Central memory CD8-positive, alpha-beta T cell (primary cell): ENCODE measurements at places on chromosomes 13 and 19.
A peak's percentile ranks its signal among the peaks of the same experiment; 100 is the strongest.

DNA sequence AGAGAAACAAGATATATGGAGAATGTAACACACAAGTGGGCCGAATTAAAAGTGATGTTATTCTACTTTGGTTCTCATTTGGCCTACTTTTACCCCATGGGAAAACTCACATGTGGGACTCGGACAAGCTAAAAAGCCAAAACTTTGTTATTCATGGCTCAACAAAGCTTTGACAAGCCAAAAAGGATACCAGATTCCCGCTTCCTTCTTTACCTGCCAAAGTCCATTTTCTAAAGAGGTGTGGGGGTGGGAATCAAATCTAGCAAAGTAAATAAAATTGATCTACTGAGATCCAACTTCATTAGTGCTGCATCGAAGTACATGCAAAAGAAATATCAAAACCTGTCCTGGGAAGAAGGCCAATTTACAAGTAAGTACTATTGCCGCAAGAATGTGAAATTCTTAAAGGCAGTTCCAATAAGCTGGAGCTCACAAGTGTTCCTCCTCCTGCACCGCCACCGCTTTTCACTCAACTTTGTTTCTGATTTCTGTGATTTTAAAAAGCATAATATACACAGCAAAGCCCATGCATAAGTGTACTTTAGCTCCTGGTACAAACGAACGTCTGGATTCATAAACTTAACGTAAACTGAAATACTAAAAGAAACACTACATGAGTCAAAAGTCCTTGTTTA, 1.1 kb downstream of the LNX2 start:
- DNase-seq: no peak

GRCh38 chr13:105207572-105208293, 1327.7 kb downstream of the EFNB2 start:
- no peak for DNase-seq

DNA sequence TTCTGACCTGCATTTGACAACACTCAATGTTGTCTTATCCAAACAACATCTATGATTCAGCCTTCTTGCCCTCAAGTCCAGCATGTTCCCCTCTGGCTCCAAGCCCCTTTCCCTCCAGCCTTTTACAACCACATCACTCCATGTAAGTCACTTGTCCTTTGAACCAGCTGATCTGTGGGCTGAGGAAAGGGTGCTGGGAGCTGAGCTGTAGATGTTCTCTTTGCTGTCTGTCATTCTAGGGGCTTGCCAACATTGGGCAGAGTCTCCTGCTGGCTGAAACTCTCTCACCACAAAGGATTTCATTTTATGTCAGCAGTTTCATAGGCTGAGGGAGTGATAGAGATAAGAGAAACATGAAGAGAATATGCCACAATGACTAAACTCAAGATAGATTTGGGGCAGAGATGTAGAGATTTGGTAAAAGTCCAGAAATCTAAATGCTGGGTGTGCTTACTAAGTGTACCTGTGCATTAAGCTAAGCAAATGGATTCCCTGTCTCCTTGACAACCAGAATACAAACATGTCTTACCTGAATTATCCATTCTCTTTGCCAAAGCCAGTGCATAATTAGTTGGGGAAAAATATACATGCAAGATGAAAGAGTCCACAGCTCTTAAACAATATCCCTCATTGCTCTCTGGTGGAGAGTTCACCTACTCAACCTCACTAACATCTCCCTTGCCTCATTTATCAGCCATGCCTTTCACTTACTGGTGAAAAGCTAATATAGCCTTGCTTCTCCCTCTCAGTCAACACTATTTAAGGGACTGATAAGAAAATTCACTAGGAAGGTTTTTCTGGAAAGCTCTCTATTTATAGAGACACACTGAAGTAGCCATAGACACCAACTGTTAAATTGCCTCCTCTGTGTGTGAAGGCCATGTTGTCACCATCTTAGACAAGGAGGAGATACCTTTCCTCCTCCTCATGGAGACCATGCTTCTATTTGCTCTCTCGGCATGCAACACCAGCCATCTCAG, 175.5 kb upstream of the SERP2 start:
- no peak for DNase-seq

- DNase-seq: no peak
These were observed 3.9 kb upstream of the SSBP4 start for GRCh38 chr19:18415178-18415867.

DNA sequence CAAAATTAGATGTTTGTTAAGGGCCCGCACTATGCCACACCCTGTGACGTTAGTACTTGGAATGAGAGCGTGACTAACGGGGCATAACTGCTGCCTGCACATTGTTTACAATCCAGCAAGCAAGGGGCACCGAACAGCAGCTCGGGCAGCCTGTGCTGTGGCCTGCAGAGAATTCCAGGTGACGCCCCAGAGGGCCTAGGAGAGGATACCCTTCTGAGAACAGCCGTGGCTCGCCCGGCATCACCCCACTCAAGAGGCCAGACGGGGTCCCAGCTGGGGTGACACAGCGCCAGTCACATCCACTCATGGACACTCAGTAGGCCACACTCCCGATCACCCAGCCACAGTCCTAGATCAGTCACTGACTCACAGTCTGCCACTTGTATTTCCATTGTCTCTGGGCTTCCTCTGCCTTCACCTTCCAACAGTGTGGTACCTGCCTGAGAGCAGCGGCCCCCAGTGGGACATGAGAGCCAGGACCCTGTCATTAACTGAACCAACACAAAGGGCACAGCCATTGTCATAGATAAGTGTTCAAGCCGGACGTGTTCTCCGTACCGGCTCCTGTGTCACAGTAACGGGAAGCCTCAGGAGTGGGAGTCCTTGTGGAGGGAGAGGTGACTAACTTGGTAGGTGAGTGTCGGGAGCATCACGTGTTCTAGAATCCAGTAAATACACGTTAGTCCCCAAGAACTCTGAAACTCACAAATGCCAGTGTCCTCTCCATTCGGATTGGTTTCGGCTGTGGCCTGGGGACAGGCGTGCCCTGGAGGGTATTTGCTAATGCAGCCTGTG, 7.5 kb downstream of the ZNF331 start:
- no peak for DNase-seq

DNA sequence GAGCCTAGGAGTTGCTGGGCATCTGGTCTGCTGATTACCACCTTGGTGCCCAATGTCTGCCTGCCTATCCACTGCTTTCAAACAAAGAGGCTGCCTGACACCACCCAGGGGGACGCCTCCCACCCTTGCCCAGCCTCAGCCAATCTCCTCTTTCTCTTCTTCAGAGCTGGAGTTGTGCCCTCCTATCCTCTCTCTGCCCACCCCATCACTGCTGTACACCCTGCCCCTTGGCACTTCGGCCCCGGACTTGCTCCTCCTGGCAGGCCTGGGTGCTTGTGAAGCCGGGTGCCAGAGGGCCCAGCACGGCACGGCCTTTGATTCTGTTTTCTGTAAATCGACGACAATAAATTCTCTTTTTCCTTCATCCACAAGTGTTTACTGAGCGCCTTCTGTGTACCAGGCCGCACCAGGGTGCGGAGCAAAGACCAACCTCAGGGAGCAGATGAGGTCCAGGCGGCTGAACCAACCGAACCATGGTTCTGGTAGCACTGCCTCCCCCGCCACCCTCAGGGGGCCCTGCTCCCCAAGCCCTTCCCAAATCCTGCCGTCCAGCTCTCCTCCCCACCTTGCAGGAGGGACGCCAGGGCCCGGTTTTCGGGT, 5.0 kb downstream of the RNF225 start:
- no peak for DNase-seq

DNA sequence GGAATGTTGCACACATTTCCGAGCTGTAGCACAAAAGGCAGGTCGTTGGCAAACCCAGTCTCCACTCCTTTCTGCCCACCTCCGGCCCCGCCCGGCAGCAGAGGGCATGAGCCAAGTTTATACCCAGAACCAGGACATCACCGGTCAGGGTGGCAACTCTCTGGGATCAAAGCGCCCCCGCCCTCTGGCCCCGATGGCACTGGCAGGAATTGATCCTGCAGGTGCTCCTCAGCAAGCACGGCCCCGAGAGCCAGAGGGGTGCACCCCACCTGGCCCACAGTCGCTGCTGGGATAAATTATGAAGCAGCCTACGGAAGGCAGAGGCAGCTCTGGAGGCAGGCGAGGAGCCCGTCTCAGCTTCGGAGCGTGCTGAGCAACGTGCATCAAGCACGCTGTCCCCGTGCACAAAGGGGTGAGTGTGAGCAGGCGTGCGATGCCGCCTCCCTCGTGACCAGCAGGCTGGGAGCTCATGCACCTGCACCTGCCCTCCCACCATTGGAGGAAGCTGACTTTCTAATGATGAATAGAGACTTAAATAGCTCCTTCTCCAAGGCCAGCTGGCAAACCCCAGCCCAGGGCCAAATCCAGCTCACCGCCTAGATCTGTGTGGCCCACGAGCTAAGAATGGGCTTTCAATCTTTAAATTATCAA, 25.7 kb downstream of the SHC2 start:
- DNase-seq: no peak

GRCh38 chr19:41462497-41462896, 19.5 kb downstream of the ERICH4 start:
- no peak for DNase-seq

DNA sequence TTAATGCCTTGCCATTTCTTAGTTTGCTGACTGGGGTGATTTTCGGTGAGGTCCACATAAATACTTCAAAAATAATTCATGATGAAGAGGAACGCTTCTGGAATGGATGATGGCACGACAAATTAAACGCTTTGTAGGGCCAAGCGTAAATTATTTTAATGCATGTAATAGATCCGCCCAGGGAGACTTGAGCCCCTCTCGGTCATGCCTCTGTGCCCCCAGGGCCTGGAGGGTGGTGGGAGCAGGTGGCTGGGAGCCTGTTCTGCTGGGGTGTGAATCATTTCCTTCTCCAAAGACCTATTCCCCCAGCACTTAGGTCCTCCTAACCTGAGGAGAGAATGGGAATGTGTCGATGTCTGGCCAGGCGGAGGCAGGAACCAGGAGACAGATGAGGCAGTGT, 350.6 kb downstream of the ZNF536 start:
- DNase-seq: no peak

- DNase-seq: peak; percentile 46
These were observed 12.0 kb upstream of the SHFL start for GRCh38 chr19:10074153-10074552.

DNA sequence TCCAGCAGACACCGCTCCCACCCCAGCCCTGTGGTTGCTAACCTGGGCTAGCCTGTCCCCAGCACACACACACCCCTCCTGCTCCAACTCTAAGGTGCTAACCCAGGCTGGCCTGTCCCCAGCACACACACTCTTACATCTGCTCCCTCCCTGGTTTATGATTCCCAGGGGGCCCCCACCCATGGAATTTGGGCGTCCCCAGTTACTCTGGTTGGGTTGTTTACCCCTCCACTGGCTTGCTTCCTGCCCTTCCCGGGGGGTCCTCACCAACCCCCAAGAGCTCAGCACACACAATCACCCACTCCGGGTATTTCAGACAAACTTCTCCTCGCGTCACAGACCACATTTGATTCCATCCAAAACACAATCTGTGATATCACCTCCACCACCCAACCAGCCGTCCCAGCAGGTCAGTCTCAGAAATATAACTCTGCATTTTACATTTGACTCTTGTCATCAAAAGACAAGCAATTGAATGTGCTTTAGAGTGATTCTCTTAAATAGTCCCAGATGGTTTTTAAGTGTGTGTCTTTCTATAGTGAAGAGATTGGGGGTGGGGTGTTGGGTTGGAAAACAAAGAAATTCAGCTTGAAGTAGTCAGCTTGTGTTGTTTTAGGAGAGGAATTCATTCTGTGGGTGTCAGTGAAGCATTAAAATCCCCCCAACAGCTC, 20.1 kb downstream of the COL4A2 start:
- DNase-seq: no peak

- DNase-seq: no peak
These were observed 256.5 kb downstream of the DCLK1 start for GRCh38 chr13:35874704-35875103.

GRCh38 chr19:18790566-18791314, at the start of gene COMP:
TSS of gene COMP (minus strand) at chr19:18791305. CDS start at chr19:18791269, 36 bp downstream.
- DNase-seq: no peak

DNA sequence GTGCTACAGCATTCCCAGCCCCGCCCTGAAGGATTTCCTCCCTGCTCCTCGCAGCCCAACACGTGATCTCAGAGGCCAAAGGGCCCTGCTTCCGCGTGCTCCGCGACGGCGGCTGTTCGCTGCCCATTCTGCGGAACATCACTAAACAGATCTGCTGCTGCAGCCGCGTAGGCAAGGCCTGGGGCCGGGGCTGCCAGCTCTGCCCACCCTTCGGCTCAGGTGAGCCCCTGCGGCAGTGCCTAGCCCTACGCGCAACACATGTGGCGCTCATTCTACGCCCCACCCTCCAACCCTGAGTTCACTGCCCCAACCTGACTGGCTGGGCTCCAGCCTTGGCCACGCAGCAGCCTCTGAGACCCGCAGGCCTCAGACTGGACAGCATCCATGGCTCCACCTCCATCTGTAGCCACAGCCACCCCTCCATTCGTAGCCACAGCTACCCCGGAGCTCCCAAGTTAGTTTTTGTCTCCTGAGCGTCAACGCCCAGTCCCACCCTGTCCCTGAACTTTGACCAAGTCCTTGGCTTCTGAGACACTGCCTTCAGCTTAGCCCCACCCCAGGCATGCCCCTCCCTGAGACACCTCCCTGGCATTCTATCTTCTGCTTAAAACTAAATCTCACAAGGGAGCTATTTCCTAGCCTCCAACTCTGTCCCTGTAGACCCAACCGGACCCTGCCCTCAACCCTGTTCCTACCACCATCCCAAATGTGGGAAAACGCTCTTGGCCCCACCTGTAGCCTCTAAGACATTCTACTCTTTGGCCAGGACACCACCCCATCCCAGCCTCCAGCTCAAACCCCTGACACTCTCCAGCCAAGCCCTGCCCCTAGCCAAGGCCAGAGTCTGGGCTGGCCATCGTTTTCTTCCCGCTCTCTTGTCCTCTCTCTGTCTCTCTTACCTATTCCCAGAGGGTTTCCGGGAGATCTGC, 6.4 kb downstream of the LTBP4 start:
- DNase-seq: no peak

- DNase-seq: no peak
These were observed 202.8 kb upstream of the TSC22D1 start for GRCh38 chr13:44778761-44779484.

DNA sequence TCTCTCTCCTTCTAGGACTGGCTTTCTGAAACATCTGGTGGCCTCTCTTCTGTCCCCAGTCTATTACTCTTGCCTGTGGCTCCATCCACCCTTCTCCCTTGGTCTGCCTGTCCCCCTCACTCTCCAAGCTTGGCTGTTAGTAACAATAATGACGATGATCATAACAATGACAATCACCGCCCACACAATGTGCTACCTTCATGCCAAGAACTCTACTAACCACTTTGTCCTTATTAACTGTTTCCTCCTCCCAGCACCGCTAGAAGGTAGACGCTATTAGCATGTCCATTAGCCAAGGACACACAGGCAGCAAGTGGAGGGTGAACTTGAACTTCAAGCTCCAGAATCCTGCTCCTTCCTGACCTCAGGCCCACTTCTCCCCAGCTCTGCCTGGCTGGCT, 2.7 kb downstream of the GYS1 start:
- no peak for DNase-seq
